ENCODE measurements at places on chromosomes 5 and 9. TPM values are rescaled to one million over a fixed set of nuclear protein-coding genes. Genes with fewer than 3 reads are reported as not detected.

The CYSTM1 gene
- total RNA-seq, result 20.1 TPM

The RGS3 gene
- total RNA-seq, result 44.2 TPM

The NEURL1B gene
- 11.4 TPM for total RNA-seq

The SPAAR gene
- not detected for total RNA-seq

The PHF2 gene
- 11.5 TPM for total RNA-seq

The HSD17B3 gene
- 0.25 TPM for total RNA-seq

The SH3TC2 gene
- total RNA-seq, result 4.8 TPM

The ZNF454 gene
- total RNA-seq, result 1.7 TPM

The SHISAL2B gene
- not detected for total RNA-seq

The FGF1 gene
- 4.0 TPM for total RNA-seq

The SMIM33 gene
- not detected for total RNA-seq

The SRD5A1 gene
- 13.6 TPM for total RNA-seq

The PTPN3 gene
- total RNA-seq, result 0.12 TPM

The MOB3B gene
- 0.12 TPM for total RNA-seq

The MYO10 gene
- total RNA-seq, result 39.6 TPM

The AQP3 gene
- 0.89 TPM for total RNA-seq
